ENCODE measurements at places on chromosomes 1 and 21.

DNA sequence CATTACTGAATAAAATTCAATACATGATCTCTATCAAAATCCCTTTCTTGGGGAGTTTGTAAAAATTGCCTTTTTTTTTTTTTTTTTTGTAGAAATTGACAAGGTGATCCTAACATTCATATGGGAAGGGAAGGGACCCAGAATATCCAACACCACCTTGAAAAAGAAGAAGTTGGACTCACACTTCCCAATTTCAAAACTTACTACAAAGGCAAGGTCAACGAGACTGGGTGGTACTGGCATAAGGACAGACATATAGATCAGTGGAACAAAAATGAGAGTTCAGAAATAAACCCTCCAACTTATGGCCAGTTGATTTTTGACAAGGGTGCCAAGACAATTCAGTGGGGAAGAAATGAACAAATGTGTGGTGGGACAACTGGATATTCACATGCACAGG lies 31.4 kb upstream of the CLSTN1 start:
- no peak for DNase-seq

DNA sequence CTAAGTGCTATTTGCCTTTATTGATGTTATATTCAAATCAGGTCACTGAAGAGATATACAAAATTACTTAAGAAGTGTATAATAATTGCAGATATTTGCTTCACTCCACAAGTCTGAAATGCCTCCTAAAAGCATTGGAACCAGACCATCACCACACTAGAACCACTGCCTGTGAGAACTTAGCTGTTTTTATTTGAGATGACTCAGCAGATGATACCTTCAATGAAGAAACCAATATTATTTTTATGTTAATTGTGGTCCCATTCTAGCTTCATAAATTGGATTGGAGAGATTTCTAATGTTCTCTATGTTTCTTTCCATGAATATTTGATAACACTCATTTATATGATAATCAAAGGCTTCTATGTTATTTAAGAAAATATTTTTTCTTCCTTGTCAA lies 740.6 kb downstream of the KCNT2 start:
- DNase-seq = no peak

GRCh38 chr1:234928642-234929041 lies 200.0 kb downstream of the TOMM20 start:
- no peak for DNase-seq

DNA sequence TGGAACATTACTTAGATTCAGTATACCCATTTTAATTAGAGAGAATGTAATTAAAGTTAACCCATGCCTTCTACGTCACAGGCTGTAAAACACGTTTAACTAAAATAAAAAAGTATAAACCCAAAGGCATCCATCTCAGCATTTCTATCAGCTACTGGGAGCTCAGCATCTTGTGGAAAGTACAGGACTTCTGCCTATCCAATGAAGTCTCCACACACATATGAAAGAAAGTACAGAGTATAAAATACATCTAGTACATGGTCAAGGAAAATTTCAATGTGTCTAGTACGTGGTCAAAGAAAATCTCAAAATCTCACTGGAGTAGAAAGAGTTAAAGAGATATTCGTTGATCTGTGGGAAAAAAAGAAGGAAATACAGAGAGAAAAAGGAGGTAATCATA lies 141.4 kb upstream of the ZNHIT6 start:
- DNase-seq = no peak

- DNase-seq = peak; percentile 32
Observed at GRCh38 chr1:28056129-28056925, 32.1 kb downstream of the EYA3 start.

- no peak for DNase-seq
Observed at GRCh38 chr1:205321959-205322283, 376 bp upstream of the NUAK2 start.

DNA sequence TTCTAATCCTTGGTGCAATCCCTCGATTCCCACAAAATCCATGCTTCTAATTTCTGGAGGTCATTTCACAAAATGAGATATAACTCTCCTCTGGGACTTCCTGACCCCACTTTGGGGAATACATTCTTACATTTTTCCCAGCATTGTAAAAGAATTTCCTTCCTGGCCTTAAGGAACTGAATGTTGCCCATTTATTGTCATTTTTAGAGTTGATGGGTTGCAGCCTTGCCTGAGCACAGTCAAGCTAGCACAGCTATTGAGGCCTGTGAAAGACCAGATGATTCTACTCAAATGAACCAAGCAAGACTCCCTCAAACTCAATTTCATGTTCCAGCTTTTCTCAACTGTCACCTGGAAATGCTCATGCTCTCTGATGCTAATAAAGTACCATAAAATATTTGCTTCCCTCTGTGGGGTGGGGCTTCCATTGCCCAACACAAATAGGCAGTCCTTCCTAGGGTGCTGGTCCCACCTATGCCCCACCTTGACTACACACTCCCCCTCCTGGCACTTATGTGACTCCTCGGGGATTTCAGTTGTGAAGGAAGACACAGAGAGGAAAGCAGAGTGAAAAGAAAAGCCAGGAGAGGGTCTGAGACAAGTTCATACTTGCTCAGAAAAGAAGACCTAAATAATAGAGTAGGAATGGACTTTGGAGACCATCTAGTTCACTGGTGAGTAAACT lies 24.0 kb upstream of the CDC7 start:
- DNase-seq = no peak

DNA sequence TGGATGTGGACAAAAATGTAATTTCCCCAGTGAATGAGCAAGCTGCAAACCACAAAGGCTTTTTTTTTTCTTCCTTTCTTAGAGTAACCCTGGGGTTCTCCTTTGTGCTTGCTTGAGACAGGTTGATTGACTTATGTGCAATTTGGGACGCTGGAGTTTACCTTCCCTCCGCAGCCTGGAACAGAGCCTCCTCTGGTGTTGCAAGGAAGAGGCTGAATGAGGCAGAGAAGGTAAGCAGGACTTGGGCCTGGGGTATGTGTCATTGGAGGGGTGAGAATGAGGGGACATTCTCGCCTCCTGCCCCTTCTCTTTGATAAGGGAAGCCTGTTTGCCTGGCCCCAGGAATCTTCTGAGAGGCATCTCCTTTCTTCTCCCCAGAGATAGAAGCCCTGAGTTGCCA lies 49.8 kb downstream of the NFASC start:
- no peak for DNase-seq

DNA sequence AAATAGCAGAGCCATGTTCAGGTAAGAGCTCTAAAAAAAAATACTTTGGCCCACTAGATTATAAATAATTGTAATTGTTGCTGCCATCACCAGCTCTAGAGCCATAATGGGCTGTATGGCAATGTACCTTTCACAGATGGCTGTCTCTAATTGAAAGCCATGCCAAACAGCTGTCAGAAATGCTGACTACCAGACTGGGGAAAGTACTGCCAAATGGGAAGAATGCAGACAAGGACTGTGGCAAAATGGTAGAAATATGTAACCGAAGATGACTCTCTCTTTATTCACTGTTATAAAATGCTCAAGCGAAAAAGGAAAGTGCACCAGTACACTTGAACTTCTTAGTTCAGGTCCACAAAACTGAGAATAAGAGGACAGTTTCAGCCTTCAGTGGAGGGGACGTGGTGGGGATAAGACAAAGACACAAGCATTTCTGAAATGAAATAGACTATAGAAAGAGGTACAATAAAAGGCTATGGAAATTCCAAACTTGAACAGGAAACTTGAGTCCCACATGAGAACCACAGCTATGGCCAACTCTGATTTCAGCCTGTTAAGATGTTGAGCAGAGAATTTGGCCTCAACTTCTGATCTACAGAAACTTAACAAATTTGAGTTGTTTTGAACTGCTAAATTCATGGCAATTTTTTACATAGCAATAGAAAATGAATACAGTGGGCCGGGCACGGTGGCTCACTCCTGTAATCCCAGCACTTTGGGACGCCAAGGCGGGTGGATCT lies 46.5 kb upstream of the LPGAT1 start:
- no peak for DNase-seq

- peak; percentile 63 for DNase-seq
Observed at GRCh38 chr1:110630839-110631663, 24.9 kb upstream of the KCNA2 start.

DNA sequence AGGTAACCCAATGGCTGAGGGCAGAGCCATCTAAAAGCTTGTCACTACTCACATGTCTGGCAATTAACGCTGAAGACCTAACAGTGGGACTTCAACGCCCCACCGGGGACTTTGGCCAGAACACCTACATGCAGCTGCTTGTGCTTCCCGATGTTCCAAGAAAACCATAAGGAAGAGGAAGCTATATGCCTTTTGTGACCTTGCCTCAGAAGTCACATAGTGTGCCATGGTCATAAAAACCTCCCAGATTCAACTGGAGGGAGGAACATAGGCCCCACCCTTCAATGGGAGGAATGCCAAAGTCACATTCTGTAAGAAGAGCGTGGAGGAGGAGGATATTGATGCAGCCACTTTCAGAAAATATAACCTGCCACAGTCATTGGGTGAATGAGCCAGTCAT lies 147.8 kb upstream of the MAGI3 start:
- DNase-seq = no peak

- no peak for DNase-seq
Observed at GRCh38 chr1:152683846-152684245, 2.1 kb upstream of the LCE2B start.

DNA sequence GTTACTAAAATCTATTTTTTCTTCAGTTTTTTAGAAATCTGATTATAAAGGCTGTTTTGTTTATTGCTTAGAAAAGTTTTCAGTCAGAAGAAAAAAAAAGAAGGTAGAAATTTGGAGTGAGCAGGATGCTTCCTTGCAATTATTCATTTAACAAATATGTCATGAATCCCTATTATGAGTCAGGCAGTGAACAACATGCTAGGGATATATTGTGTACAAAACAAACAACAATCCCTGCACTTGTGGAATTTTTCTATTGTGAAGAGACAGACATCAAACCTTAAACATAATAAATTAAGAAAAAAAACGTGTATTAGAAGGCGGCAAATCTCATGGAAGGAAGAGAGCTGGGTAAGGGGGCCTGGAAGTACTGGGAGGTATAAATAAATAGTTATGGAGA lies 664.1 kb upstream of the CAMK1G start:
- no peak for DNase-seq

DNA sequence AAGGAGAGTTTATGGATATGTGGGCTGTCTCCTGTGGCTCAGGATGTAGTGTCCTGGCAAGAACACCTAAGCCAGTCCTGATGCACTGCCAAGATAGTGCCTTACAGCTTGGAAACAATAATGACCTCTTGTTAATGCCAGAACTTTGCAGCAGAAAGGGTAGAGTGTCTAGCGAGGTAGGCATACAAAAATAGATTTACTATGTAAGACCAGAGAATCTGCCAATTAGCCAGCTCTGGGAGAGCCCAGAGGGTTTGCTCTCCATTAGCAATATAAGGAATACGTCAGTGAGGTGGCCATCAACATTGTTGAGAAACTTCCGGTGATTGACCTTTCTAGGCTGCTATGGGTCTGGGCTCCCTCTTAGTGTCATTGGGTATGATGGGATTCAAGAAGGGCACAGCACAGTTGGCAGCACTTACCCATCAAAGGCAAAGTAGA lies 178.5 kb upstream of the GALNT2 start:
- no peak for DNase-seq

GRCh38 chr1:9654834-9655723 lies 3.5 kb downstream of the PIK3CD start:
- DNase-seq = peak; percentile 11

DNA sequence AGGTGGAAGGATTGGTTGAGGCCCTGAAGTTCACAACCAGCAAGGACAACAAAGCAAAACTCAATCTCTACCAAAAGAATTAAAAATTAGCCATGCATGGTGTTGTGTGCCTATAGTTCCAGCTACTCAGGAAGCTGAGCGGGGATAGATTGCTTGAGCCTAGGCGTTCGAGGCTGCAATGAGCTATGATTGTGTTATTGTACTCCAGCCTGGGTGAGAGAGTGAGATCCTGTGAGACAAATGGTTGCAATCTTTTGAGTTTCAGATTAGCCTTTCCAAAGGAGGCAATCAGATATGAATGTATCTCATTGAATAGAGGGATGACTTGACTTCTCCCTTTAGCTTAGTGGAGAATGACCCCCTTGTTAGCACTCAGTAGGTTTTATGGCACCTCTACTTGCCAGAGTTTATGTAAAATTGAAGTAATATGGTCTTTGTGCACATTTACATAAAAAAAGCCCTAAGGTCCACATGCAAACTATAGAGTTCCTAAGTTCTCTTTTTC lies 105.6 kb upstream of the OLFM3 start:
- DNase-seq = no peak

GRCh38 chr21:26060335-26061115 lies 110.0 kb downstream of the APP start:
- DNase-seq = no peak

DNA sequence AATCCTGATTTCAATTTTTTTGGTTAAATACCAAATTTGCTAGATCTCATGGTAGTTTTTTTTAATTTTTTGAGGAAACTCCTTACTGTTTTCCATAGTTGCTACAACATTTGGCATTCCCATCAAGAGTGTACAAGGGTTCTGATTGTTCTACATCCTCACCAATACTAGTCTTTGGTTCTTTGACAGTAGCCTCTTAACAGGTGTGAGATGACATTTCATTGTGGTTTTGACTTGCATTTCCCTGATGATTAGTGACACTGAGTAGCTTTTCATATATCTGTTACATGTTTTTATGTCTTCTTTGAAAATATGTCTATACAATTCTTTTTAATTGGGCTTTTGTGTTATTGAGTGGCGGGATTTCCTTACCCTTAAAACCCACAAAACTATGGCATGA lies 20.9 kb upstream of the RGS13 start:
- DNase-seq = no peak

Data from T-helper 2 cell (primary cell).